RPMI8226 (cell line): ENCODE measurements at places on chromosomes 12 and 14.

GRCh38 chr12:49720214-49720613, 13.0 kb upstream of the FMNL3 start:
- DNase-seq, result no peak

GRCh38 chr14:45902241-45902640, 649.2 kb upstream of the MIS18BP1 start:
- no peak for DNase-seq

- DNase-seq, result peak; percentile 20
Measured at GRCh38 chr12:46219877-46220655, 48.8 kb downstream of the SLC38A1 start.

DNA sequence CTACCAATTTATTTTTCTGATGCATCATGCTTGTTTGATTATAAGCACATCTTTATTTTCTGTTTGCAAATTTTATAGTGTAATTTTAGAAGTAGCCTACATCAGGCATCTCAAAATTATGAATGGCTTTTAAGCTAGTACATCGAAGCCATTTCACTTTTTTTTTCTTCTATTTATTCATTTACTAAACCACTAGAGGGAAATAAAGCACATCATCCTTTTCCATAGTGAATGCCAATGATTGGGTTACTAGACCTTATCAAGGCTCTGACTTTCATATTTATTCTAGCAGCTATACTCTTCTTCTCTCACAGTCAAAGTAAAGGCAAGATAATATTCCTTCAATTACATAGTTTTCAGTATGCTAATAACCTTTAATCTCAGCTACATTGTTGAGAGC, 736.4 kb upstream of the LRFN5 start:
- no peak for DNase-seq

- DNase-seq, result no peak
Measured at GRCh38 chr14:87995500-87996290, 2.7 kb upstream of the GALC start.

DNA sequence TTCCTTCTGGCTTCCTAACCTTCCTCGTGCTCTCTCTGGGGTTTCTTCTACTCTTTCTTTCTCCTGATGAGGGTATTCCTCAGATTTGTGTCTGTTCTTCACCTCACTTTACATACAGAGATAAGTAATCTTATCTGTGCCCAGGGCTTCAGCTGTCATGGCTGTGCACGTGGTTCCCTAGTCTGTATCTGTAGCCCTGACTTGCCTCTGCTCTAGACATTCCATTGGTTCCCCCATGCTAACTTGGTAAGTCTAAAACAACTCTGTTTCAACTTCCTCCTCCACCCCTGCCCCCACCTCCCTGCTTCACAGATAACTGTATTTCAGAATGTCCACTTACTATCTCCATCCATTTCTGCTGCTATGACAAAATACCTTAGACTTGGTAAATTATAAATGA, 10.8 kb downstream of the DIP2B start:
- no peak for DNase-seq

- no peak for DNase-seq
Measured at GRCh38 chr12:24364921-24365320, 415.5 kb upstream of the SOX5 start.

DNA sequence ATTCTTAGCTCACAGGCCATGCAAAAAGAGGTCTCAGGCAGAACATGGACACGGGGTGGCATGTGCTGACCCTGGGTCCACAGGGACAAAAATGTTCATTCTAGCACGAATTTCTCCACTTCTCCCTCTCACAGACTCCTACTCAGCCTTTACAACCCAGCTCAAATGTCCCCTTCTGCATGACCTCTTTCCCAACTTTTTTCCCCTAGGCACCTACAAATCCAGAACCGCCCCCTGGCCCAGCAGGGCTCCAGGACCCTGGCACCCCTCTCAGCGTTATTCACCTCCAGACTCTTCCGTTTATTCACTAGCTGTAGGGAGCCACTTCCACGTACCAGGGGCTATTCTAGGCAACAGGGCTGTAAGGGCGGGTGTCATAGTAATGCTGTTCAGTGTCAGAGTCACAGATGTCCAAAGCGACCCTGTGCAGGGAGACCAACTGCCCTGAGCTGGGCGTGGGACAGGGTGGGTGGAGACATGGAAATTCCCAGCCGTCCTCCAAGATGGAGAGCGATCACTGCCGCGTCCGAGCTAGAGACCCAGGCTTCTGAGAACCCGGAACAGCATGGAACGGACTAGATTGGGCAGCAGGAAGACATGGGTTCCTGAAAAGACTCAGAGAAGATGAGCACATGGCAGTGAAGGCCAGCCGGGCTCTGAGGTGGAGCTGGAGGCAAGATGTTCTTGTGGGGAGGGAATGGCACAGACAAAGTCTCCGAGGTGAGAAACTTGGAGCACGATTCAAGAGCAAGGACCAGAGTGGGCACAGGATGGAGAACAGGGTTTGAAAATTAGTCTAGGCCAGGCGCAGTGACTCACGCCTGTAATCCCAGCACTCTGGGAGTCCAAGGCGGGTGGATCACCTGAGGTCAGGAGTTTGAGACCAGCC, 274.9 kb upstream of the RTL1 start:
- no peak for DNase-seq

DNA sequence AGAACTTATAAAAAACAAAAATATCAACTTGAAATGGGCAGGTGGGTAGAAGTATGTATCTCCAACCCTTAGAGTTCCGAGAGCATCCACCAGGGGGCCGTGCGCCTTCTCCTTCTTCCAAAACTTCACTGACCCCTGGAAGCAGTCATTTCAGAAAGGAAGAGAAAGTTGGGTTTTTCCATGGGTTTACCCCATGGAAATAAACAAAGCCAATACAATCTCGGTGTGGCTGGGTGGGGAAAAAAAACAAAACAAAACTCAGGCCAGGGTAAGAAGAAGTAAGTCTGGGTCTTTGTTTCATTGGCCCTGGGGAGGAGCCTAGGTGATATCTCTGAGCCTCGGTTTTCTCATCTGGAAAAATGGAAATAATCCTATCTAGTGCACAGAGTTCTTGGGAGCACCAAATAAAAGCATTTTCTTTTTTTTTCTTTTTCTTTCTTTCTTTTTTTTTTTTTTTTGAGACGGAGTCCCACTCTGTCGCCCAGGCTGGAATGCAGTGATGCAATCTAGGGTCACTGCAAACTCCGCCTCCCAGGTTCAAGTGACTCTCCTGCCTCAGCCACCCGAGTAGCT, 33.6 kb upstream of the HNF1A start:
- DNase-seq, result peak; percentile 63

DNA sequence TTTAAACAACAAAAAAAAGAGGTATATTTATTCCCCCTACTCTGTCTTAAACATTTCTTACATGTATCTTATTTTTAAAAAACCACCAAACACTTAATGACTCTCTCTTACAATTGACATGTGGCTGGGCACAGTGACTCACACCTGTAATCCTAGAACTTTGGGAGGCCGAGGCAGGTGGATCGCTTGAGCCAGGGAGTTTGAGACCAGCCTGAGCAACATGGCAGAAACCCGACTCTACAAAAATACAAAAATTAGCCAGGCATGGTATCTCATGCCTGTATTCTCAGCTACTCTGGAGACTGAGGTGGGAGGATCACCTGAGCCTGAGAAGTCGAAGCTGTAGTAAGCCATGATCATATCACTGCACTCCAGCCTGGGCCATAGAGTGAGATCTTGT, 16.0 kb downstream of the SLC41A2 start:
- DNase-seq, result no peak

- DNase-seq, result no peak
Measured at GRCh38 chr14:47590767-47591495, 84.5 kb downstream of the MDGA2 start.

DNA sequence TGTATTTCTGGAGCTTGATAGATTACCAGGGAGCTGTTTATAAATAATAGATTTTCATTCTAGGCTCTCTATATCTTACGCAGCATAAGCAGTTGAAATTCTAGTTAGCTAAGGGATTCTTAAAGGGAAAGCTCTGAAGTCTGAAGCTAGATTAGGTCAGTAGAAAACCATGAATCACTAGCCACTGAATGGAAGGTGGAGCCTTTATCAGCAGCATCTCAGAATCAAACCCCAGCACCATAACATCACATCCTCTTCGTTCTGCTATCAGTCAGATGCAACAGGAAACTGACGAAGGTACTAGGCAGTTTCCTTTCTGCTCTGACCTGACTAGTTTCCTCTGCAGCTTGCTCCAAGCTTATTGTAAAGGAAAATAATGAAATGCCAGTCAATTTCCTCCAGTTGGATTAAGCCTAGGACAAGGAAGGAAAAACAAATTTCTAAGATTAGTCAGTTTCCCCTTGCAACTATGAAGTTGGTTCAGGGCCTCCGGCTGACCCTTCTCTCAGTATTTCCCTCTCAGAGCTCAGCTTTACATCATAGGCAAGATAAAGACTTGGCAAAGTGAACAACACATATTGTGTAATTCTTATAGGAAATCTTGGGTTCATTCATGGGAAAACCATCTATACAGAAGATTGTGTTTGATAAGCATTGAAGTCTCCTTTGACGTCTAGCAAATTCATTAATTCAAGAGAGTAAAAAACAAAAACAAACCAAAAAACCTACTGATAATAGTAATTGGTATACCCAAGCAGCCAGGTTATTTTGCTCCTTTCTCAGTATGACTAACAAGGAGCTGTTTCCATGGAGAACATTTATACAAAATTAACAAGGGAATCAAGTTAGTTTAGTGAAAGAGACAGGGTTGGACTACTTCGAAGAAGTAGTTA, 43.4 kb upstream of the CFAP54 start:
- DNase-seq, result no peak

DNA sequence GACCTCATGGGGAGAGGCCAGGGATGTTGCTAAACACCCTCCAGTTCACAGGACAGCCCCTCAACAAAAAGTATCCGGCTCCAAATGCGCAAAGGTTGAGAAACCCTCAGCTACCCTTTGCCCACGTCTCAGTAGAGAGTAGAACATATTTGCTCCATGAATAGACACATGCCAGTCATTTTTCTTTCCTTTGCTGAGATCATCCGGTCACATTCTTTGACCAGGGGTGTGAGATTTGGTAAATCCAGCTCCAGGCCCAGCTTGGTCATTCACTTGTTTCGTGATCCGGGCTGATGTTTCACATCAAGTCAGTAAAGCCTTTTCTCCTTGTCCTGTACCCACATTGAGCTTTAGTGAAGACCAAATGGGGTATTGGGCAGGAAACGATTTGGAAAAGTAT, 83.6 kb upstream of the LHX5 start:
- DNase-seq, result no peak

- DNase-seq, result no peak
Measured at GRCh38 chr12:54016478-54016964, 7.7 kb downstream of the HOXC8 start.

GRCh38 chr12:11543457-11544158, 105.9 kb upstream of the ETV6 start:
- DNase-seq, result no peak

DNA sequence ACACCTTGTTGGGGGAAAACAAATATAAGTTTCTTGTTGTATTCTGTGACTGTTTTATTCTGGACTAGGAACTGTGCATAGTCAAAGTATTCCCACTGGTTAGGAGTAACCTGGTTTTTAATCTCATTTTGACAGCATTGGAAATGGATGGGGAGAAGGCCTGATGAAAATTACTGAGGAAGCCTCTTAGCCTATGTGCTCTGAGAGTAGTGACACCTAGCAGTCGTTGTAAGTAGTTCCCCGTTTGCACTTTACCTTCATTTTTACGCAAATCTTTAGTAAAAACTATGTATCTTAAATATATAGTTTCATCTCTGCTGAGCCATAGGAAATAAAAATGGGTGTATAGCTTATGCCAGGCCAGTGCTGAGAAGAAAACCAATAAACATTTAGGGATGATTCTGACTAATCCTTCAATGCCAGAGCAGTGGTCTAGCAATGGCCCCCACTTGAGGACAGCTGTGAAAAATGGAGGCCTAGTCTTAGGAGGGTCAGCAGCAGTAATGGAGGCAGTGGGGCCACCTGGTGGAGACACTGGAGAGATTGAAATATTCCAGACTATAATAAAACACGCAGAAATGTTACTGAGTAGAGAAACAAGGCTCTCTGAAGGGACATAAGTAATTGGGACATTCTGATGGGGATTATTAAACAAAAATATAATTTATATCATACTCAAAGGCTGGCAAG, 133.2 kb upstream of the NOVA1 start:
- DNase-seq, result peak; percentile 16

GRCh38 chr12:122159882-122160281, 14.1 kb downstream of the IL31 start:
- DNase-seq, result no peak

DNA sequence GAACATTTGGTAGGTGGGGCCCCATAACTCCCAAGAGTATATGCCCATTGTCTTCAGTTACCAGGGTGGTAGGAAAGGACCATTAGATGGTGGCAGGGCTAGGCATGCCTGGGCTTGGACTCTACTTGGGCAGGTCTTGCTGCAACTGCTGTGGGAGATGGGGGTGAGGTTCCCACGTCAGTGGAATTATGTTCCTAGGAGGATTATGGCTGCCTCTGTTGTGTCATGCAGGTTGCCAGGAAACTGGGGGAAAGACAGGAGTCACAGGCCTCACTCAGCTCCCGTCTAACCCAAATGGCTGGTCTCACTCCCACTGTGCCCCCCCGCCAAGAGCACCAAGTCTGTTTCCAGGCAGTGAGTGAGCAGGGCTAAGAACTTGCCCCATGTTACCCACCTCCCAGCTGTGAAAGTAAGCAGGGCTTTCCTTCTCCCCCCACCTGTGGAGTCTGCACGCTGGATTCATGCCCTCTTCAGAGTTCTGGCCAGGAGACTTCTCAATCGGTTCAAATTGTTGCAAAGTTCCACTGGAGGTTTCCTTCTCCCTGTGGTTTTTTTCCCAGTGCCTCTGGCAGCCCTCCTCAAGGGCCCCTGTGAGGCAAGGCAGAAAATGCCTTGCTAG, 337.5 kb downstream of the CCDC91 start:
- no peak for DNase-seq

DNA sequence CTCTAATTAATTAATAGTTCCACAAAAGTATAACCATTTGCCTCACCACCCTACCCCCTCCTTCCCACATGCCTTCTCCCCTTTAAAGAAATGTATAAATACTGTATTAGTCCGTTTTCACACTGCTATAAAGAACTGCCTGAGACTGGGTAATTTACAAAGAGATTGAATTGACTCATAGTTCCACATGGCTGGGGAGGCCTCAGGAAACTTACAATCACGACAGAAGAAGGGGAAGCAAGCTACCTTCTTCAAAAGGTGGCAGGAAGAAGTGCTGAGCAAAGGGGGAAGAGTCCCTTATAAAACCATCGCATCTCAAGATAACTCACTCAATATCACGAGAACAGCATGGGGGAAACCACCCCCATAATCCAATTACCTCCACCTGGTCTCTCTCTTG, 8.2 kb upstream of the RESF1 start:
- DNase-seq, result no peak
